ENCODE measurements at places on chromosomes 1 and 21. TPM values are rescaled to one million over a fixed set of nuclear protein-coding genes. Genes with fewer than 3 reads are reported as not detected.

DNA sequence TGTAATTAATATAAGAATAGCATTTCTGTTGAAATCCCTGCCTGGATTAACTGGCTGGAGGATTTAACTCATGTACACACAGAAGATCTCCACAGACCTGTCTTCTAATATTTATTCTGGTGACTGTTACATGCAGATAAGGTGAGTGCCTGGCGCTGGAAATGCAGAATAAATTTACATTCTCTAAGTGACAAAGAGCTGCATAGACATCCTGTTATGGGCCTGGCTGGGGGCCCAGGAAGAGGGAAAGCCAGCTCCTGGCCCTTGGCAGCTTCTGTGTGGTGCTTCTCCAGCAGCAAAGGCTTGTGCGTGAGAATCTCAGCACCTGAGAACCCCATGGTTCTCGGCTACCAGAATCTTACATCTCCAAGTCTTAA, 446.6 kb downstream of the PTPRU start:
- DNase-seq: no peak

- DNase-seq: no peak
These were observed 15.2 kb upstream of the HMCN1 start for GRCh38 chr1:185719021-185719420.

DNA sequence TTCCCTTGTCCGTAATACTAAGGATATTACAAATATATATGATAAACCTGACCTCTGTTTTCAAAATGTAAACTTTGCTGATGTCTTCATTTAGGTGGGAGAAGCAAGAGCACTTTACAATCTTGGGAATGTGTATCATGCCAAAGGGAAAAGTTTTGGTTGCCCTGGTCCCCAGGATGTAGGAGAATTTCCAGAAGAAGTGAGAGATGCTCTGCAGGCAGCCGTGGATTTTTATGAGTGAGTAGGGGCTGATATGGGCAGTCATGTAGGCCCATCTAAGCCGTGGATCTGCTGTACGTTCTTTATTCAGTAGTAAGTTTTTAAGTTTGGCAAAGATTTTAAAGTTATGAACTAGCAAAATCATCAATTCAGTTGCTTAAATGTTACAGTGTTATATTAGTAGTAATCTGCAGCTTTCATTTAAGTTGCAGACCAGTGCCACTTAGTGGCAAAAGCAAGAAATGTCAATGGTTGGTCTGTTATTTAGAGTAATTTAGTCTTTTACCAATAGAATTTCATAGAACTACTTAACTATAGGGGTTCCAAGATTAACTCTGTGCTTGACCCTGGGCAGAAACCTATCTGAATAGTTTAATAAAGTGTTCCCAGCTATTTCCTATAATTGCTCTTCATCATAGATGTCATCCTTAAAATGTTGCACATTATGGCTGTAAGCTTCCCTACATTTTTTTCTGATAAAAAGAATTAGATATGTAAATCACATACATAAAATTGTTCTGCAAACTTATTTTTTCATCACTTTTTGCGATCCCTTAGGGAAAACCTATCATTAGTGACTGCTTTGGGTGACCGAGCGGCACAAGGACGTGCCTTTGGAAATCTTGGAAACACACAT, 21.3 kb downstream of the GPSM2 start:
- no peak for DNase-seq

DNA sequence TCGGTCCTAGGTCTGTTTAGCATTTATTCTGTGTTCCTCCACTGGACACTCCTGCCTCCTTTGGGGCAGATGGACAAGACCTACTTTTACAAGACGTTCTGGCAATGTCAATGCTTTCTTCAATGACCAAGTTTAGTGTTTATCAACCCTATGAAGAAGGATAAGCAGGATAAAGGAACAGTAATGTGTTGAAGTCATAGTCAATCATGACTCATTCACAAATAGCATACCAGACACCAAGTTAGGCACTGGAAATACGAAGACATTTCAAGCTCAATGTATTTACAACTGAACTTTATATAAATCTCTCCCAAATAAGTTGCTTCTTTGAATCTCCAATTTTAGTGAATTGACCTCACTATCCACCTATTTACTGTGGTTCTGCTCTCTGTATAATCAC, 4.8 kb upstream of the SLC35D1 start:
- no peak for DNase-seq

DNA sequence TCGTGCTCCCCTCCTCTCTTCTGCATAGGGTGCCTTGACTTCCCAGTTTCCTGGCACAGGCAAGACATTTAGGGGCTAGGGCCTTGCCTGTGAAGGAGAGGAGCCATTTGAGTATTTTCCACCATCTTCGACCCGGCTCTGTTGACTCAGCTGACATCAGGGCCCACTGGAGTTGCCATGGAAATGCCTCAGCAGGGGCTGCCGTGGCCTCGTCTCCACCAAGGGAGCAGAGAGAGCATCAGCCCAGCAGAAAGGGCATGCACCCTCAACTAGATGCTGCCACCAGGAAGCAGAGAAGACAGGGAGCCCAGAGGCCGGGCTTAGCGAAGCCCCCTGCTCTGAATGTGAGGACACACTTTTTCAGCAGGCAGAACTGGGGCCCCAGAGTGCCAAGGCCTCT, 101.9 kb upstream of the ACTL8 start:
- no peak for DNase-seq

DNA sequence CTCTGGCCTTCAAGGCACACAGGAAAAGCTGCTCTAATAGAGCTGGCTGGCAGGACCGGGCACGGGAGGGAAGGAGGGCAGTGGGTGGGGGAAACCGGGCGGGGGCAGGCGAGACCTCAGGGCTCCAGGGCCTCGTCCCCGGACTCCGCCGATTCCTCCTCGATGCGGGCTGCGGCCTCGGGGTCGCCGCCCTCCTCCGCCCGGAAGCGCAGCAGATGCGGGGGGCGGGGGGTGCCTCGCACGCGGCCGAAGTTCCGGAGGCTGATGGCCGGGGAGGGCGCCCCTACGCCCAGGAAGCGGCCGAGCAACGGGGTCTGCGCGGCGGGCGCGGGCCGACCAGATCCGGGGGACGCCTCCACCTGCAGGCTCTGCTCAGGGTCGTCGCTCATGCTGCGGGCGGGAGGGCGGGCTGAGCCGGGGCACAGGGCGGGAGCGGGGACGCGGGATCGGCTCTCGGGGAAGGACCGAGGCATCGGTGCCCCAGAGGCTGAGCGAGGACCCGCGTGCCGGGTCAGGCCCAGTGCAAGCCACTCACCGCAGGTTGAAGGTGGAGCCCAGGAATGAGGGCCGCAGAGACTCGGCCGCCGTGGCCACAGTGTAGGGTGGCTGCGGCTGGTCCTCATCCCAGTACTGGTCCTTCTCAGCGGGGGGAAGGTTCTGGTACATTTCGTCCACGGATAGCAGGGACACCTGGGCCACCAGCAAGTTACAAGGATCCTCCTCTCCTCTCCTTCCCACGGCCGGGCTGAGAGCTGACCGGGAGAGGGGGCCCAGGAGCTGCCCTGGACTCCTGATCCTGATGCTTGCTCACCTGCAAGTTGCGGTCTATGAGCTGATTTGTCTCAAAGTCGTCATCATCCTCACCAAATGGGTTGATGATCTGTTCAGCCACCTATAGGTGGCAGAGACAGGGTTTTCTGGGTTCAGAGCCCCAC, 3.6 kb downstream of the BEST4 start:
- no peak for DNase-seq

DNA sequence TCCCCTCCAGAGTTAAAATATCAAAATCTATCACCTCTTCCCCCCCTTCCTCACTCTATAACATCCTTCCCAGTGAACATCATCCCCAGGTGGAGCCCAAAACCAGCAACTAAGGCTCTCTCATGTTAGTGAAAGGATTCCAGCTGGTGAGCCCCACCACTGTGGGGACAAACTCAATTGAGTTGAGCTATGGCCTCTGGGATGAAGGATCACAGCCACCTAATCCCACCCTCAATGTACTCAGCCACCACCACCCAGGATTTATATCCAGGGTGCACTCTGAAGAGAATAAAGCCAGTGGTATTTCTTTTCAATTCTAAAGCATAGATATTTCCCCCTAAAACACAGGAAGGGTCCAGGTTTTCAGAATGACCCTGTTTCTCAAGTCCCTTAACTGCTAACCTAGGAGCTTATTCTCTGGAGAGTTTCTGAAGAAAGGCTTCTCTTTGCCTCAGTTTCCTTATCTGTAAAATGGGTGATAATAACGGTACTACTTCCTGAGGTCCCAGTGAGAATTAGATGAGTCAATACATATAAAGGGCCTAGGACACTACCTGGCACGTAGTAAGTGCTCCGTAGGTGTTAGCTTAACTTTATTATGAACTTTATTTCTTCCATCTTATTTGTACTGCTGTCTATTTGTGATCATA, 15.6 kb upstream of the BOLA1 start:
- DNase-seq: no peak

- no peak for DNase-seq
These were observed 811 bp upstream of the S100A3 start for GRCh38 chr1:153549741-153550397.

DNA sequence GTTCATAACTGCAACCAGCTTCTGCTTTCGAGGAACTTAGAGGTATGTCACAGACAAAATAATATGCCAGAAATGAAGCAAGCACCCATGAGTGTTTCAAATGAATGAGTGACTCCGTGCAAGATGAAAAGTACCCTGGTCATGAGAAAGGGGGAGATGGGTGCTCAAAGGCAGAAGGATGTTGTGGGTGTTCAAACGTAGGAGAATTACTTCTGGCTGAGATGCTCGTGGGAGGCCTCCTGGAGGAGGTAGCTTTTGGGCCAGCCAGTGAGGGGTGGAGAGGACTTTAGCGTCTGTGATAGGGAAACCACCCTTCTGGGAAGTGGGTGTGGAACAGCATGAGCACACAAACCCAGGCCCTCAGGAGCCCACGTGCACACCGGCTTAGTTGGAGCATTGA, 113.8 kb downstream of the SYF2 start:
- DNase-seq: peak; percentile 16

NKAIN1 gene
- total RNA-seq: 0.15 TPM

S100A14 gene
- 0.32 TPM for total RNA-seq

PLA2G2C gene
- not detected for total RNA-seq

ATAD3C gene
- total RNA-seq: 0.33 TPM

ELAVL4 gene
- total RNA-seq: not detected
